ENCODE measurements at places on chromosomes 3 and 15.
A peak's percentile ranks its signal among the peaks of the same experiment; 100 is the strongest.

DNA sequence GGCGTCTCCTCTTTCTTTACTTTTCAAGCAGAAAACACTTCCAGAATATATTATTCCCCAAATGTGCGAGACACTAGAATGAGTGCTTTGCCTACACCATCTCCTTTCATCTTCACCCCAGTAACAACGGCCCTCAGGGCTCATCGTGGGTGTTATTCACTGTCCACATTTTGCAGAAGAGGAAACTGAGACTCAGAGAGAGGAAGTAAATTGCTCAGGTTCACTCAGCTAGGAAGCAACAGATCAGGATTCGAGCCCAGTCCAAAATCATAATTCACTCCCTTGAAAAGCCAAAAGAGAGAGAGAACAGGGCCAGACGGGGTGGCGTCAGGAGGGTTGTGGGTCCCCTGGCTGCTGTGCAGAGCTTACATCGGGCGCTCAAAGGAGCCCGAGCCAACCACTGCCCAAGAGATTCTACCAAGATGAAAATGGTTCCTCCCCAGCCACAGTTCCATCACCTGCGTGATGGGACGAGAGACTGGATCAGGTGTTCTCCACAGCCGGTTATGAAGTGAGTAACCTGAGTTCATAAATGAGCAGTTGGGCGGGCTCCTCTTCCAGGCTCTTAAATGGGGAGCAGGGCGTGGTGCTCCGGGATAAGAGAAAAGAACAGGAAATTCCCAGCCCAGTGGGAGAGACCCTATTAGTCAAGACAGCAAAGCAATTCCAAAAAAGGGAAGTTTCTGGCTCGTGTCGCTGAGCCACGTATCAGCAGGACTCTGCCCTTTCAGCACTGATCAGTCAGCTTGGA, 48.6 kb upstream of the FLNB start:
- DNase-seq = no peak

- no peak for DNase-seq
Observed at GRCh38 chr15:95394186-95395067, 936.1 kb upstream of the NR2F2 start.

DNA sequence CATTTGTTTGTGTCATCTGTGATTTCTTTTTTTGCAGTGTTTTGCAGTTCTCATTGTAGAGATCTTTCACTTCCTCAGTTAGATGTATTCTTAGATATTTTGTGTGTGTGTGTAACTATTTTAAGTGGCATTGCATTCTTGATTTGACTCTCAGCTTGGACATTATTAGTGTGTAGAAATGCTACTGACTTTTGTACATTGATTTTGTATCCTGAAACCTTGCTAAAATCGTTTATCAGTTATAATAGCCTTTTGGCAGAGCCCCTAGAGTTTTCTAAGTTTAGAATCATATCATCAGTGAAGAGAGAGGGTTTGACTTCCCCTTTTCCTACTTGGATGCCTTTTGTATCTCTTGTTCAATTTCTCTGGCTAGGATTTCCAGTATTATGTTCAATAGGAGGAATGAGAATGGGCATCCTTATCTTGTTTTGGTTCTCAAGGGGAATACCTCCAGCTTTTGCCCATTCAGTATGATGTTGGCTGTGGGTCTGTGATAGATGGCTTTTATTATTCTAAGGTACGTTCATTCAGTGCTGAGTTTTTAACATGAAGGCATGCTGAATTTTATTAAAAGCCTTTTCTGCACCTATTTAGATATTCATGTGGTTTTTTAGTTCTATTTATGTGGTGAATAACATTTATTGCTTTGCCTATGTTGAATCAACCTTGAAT, 211.7 kb downstream of the MBNL1 start:
- DNase-seq = no peak

- DNase-seq = no peak
Observed at GRCh38 chr15:68137096-68137495, 68.0 kb downstream of the CALML4 start.

- DNase-seq = no peak
Observed at GRCh38 chr3:120497818-120498217, 47.0 kb upstream of the FSTL1 start.

DNA sequence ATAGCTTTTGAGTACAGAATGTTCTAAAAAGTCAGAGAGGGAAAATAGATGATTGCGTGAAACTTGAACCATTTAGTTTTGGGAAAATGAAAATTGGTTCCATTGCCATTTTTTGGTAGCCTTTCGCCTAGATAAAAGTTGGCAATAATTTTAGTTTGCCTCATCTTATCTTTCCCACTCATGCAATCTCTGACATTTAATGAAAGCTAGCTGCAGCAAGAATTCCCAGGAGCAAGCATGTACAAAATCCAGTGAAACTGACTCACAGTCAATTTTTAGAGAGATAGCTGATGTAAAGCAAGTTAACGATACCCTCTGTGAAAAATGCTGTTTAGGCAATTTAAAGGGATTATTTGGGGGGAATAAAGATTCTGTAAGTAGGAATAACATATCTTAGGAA, 797.4 kb downstream of the GRM7 start:
- no peak for DNase-seq

GRCh38 chr3:15327941-15328340, 4.4 kb downstream of the SH3BP5 start:
- DNase-seq = no peak

DNA sequence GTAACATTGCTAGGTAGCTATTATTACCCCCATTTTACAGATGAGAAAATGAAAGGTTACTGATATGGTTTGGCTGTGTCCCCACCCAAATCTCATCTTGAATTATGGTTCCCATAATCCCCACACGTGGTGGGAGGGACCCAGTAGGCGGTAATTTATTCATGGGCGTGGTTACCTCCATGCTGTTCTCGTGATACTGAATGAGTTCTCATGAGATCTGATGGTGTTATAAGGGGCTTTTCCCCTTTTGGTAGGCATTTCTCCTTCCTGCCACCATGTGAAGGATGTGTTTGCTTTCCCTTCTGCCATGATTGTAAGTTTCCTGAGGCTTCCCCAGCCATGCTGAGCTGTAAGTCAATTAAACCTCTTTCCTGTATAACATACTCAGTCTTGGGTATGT, 252.1 kb downstream of the OPA1 start:
- DNase-seq = no peak

DNA sequence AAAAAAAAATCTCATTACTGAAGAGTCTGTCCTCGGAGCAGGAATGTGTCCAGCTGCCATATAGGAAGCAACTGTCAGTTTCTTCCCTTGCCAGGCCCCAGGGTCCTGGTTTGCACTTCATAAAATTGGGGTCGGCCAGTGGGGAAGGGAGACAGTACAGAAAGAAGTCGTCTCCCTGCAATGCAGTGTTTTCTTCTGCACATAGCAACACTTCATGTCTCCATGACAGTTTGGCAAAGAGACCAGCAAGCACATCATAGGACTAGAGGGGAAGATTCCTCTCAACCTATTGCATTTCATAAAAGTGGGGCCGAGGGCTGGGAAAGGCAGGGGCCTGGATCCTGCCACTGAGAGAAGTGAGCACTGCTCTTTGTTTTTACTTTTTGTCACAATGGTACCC, 138.2 kb upstream of the HACD2 start:
- DNase-seq = no peak

GRCh38 chr3:105647047-105647446, 221.8 kb downstream of the CBLB start:
- DNase-seq = no peak

DNA sequence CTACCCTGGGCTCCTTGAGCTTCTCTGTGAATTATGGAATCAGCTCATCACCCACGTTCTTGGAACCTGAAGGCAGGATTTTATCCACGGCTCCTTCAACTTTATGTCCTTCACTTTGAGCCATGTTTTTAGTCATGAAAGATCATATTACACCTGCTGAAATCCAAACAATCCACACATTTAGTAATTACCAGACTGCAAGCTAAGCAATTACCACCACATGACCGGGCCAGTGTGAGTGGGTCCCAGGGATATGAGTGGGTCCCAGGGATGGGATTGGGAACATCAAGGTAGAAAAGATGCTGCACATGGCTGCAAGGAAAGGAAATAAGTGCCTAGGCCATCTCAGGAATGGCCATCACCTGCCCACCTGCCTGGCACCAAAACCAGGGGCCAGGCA, 140.3 kb upstream of the IQSEC1 start:
- DNase-seq = no peak

- DNase-seq = no peak
Observed at GRCh38 chr3:56858331-56858730, 56.6 kb upstream of the ARHGEF3 start.

DNA sequence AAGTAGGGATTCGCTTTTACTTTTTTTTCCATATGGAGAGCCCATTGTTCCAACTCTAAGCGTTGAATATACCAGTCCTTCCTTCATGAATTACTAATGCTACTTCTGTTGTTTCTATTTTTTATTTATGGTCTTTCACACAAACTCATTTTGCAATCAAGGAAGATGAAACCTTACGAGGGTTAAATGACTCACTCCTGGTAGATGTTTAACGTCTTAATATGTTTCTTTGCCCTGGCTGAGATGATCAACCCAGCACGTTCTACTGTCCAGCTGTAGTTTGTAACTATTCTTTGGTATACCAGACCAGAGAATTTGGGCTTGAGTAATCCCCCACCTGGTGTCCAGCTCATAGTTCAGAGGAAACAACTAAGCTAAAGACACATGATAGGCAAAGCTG, 23.1 kb downstream of the CDCP1 start:
- no peak for DNase-seq

DNA sequence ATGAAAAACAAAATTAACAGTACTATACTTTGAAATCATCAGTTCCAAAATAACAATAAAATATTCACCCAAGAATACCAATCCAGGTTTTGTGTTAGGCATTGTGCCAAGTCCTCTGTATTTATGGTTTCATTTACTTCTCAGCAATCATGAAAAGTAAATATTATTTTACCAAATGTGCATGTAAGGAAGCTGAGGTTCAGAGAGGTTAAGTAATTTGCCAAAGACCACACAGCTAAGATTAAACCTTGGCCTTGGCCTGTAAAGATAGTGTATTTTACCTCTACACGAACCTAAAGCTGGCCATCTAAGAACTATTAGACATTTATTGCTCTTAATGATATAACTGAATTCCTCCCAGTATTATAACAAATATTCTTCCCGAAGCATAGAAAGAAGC, 124.4 kb upstream of the SLC2A2 start:
- no peak for DNase-seq

- DNase-seq = no peak
Observed at GRCh38 chr3:58183221-58183620, 27.6 kb downstream of the DNASE1L3 start.

GRCh38 chr15:85891470-85891869, 96.7 kb upstream of the KLHL25 start:
- DNase-seq = no peak

DNA sequence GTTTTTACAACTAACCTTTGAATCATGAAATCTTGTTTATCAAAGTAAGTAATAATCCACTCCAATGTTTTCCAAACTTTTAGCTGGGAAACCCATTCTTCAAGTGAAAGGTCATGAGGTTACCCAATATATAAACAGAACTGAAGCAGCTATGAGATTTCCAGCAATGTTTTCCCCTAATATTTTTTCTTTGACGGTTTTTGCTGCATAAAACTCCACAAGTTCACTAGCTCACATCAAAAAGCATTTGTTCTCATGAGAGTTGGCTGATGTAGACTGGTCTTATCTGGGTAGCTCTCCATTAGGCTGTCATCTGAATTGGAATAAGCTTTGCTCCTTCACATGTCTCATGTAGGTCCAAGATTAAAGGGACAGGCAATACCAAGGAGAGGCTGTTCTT, 241.2 kb upstream of the LRRC3B start:
- no peak for DNase-seq

DNA sequence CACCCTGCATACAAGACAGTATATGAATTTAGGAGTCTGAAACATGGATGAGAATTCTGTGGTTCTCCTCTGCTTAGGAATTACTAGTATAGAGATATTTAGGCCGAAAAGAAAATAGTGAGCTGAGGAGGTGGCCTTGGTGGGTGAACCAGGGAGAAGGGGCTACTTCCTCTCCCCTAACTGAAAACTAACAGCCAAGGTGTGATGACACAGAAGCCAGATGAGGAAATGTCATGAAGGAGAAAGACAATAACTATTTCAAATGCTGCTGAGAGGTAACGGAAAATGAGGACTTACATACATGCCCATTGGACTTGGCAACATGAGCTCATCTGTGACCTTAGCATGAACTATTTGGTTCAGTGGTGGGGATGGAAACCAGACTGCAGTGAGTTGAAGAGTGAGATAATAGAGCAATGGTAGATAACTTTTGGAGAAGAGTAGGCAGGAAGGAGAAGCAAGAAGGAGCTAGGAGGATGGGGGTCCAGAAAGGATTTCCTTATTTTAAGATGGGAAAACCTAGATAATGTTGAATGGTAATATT, 114.4 kb upstream of the TSPAN3 start:
- DNase-seq = no peak

- DNase-seq = peak; percentile 93
Observed at GRCh38 chr3:111998636-111999483, at the start of gene TAGLN3. TSS of gene TAGLN3 (plus strand) at chr3:111998922. CDS start at chr3:111999423, 501 bp downstream.

DNA sequence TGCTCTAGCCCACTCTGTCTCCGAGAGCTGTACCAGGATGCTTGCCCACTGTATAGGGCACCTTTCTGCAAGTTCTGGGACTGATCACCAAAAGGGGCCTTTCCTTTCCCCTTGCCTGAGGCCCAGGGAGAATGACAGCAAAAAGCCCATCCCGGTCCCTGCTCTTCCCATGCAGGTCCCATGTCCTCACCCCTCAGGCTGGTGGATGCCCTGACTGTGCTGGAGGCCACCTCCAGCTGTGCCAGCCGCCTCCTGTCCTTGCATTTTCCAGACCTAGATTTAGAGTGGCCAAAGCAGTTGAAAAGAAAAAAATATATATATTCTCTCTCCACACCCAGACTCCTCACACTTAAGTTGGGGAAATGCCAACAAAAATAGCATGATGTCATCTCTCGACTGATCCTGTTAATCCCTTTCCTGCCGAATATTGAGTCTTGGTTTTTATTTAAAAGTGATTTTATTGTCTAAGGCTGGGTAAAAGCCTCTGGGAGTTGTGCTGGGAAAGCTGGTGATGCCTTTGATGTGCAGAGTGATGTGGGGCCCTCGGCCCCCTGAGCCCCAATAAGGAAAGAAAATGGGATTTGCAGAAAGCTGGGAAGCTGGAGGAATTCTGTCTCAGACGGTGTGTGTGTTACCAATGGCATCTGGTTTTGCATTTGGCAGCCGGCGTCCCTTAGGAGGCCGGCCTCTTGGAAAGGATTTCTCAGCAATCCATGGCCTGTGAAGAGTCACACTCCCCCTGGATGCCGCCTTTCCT, 29.3 kb upstream of the TPM1 start:
- DNase-seq = no peak

DNA sequence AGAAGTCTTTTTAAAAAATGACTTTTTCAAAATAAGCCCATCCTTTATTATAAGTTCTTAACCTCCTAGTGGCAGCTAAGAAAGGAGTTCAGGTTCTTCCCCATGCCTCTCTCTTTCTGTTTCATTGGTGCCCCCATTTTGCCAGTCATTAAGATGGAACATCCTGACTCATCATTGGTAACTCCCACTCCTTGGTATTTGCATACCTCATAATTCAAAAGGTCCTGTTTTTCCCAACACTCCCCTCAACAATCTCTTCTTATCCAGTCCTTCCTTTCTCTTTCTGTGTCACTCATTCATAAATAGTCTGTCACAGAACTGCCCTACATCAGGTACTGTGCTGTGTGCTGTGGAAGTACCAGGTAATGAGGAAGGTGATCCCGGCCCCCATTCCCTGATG, 394.0 kb downstream of the FOXP1 start:
- no peak for DNase-seq

- no peak for DNase-seq
Observed at GRCh38 chr3:62134061-62134496, 239.3 kb downstream of the FEZF2 start.

- no peak for DNase-seq
Observed at GRCh38 chr3:72120039-72120438, 335.1 kb upstream of the PROK2 start.

Data from WERI-Rb-1 (cell line).